Osteoblast (primary cell): ENCODE measurements at places on chromosomes 1 and 21.

- no peaks in the 10 kb centered on the region for H3K36me3 ChIP-seq
- no peaks in the 10 kb centered on the region for H3K4me1 ChIP-seq
- H3K4me3 ChIP-seq = no peak overlapping the region
- H3K27ac ChIP-seq = no peak overlapping the region
Measured at GRCh38 chr1:99704356-99704816, 58.5 kb downstream of the PALMD start.

GRCh38 chr1:151841141-151841540, 1.5 kb upstream of the C2CD4D start:
- no peak overlapping the region for H3K4me3 ChIP-seq
- peaks cover 48% of the 10 kb centered on the region for H3K27me3 ChIP-seq
- no peaks in the 10 kb centered on the region for H3K36me3 ChIP-seq
- H3K27ac ChIP-seq = no peak overlapping the region

DNA sequence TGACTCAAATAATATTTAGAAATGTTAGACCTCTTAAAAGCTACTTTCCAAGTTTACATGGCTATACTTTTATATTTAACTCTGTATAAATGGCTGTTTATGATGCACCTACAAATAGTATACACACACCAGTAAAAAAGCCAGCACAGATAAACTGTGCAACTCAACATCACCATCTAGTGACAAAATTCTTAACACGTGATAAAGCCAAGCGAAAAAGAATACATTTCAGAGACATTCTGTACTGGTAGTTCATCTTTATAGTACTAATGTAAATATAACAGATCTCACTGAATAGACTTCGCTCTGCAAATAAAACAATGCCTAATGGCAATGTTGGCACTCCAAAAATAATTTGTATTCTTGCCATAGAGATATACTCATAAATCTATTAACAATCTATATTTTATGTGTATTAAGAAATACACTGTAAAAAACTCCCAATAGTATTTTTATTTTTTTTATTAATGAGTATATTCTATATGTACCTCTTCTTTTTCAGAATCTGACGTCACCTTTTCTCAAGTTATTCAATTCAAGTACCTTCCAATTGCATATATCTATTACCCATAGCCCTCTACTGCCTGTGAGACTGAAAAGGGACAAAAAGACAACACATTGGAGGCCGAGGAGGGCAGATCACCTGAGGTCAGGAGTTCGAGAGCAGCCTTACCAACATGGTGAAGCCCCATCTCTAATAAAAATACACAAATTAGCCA, 100.2 kb downstream of the DPYD start:
- peaks cover 4% of the 10 kb centered on the region for H3K4me1 ChIP-seq
- no peaks in the 10 kb centered on the region for H3K27me3 ChIP-seq
- no peak overlapping the region for H3K27ac ChIP-seq
- no peak overlapping the region for H3K4me3 ChIP-seq
- H3K36me3 ChIP-seq = no peaks in the 10 kb centered on the region

DNA sequence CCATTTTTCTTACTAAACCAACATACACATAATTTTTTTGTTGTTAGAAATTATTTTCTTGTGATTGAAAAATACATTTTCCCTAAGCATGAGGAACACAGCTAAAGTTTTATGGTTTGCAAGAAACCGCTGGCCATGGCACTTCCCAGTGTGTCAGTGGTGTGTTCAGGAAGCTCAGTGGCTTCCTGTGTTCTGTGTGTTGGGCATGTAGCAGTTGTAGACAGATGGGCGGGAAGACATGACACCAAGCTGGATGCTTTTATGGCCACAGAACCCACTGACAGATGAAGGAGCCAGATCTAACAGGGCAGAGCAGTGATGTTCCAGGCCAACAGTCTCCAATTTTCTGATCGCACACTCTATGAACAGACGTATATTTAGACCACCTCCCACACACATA, 119.8 kb downstream of the GALNT2 start:
- DNase-seq = no peak
- H3K4me3 ChIP-seq = no peak overlapping the region
- H3K27me3 ChIP-seq = no peaks in the 10 kb centered on the region
- peaks cover 24% of the 10 kb centered on the region for H3K4me1 ChIP-seq
- no peak overlapping the region for H3K27ac ChIP-seq

- no peak overlapping the region for H3K4me3 ChIP-seq
- DNase-seq = no peak
- no peaks in the 10 kb centered on the region for H3K4me1 ChIP-seq
- no peaks in the 10 kb centered on the region for H3K36me3 ChIP-seq
- no peaks in the 10 kb centered on the region for H3K27me3 ChIP-seq
Measured at GRCh38 chr21:17201741-17202260, 311.0 kb upstream of the CXADR start.

GRCh38 chr1:110474444-110474843, 23.5 kb downstream of the PROK1 start:
- no peak overlapping the region for H3K4me3 ChIP-seq
- peaks cover 15% of the 10 kb centered on the region for H3K4me1 ChIP-seq
- no peaks in the 10 kb centered on the region for H3K27me3 ChIP-seq
- no peak for DNase-seq
- H3K27ac ChIP-seq = no peak overlapping the region
- H3K36me3 ChIP-seq = no peaks in the 10 kb centered on the region

DNA sequence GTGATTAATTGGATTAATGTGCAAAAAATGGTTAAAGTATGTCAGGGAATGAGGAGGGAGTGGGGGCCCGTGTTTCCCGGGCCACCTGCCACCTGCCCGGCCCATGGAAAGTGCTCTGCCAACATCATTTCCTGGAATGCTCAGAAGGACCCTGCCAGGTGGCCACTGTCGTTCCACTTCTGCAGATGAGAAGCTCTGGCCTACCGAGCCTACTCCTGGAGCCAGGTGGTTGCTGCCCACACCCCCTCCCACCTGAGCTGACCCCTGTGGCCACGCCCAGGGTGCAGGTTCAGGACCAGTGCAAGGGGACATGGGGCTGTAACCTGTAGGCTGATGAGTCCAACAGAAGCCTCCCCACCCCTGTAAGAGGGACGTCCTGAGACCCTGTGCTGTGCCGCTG, 99.7 kb downstream of the PRDM16 start:
- no peak for DNase-seq
- H3K27ac ChIP-seq = no peak overlapping the region
- H3K36me3 ChIP-seq = no peaks in the 10 kb centered on the region
- H3K27me3 ChIP-seq = no peaks in the 10 kb centered on the region

DNA sequence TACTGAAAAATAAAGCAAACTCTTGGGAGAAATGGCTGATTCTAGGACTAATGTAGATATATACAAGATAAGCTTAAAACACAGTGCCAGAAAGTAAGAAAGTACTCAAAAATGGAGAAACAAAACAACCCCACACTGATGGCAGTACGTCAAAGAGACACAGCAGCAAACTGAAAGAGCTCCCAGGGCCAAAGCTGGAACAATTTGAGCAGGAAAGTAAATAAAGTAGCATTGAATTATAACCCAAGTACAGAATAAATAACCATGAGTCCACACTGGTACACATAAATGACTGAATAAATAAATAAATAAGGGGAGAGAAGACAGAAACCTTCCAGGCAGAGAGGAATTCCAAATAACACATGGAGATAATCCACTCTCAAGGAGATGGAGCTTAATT, 120.9 kb downstream of the GLUL start:
- no peaks in the 10 kb centered on the region for H3K27me3 ChIP-seq
- no peak overlapping the region for H3K4me3 ChIP-seq
- no peak overlapping the region for H3K27ac ChIP-seq
- no peak for DNase-seq
- H3K4me1 ChIP-seq = no peaks in the 10 kb centered on the region

GRCh38 chr1:60757485-60757884, 324.9 kb upstream of the NFIA start:
- H3K4me3 ChIP-seq = no peak overlapping the region
- no peaks in the 10 kb centered on the region for H3K27me3 ChIP-seq
- H3K36me3 ChIP-seq = no peaks in the 10 kb centered on the region
- no peak overlapping the region for H3K27ac ChIP-seq
- DNase-seq = no peak

DNA sequence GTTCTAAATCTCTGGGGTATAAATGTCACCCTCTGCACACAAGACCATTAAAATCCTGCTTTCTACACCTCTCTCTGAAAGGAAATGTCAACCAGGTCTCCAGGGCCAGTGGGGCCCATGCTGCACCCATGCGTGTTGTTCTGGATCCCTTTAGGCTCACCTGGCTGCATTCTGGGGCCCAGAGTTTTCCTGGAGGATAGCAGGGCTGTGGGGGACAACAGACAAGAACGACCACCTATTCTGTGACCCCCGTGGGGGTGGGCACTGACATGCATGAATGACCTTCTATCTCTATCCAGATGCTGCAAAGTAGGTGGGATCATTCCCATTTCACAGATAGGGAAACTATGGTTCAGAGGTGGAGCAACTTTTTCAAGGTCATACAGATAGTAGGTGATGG, 41.6 kb downstream of the TNNT2 start:
- no peaks in the 10 kb centered on the region for H3K36me3 ChIP-seq
- DNase-seq = no peak
- no peak overlapping the region for H3K4me3 ChIP-seq

GRCh38 chr1:179297105-179297378, 3.4 kb downstream of the SOAT1 start:
- H3K4me1 ChIP-seq = peaks cover 7% of the 10 kb centered on the region
- no peak overlapping the region for H3K27ac ChIP-seq
- no peaks in the 10 kb centered on the region for H3K36me3 ChIP-seq
- no peak for DNase-seq

GRCh38 chr1:228515200-228515834, 28.1 kb downstream of the RNF187 start:
- peaks cover 19% of the 10 kb centered on the region for H3K27me3 ChIP-seq
- no peak overlapping the region for H3K27ac ChIP-seq

- H3K27me3 ChIP-seq = no peaks in the 10 kb centered on the region
- peaks cover 4% of the 10 kb centered on the region for H3K36me3 ChIP-seq
- no peak overlapping the region for H3K4me3 ChIP-seq
- DNase-seq = no peak
- H3K4me1 ChIP-seq = peaks cover 26% of the 10 kb centered on the region
Measured at GRCh38 chr1:37948166-37948565, 1.3 kb upstream of the INPP5B start.

GRCh38 chr1:229231754-229232119, 39.2 kb upstream of the RAB4A start:
- H3K27ac ChIP-seq = no peak overlapping the region
- no peak overlapping the region for H3K4me3 ChIP-seq
- no peak for DNase-seq
- H3K27me3 ChIP-seq = peaks cover 13% of the 10 kb centered on the region
- no peaks in the 10 kb centered on the region for H3K4me1 ChIP-seq
- H3K36me3 ChIP-seq = no peaks in the 10 kb centered on the region

GRCh38 chr1:8687039-8687438, 130.4 kb downstream of the RERE start:
- H3K27me3 ChIP-seq = no peaks in the 10 kb centered on the region
- H3K4me3 ChIP-seq = peak overlapping the region; percentile 41
- H3K4me1 ChIP-seq = peaks cover 11% of the 10 kb centered on the region
- peak overlapping the region; percentile 48 for H3K27ac ChIP-seq
- no peak for DNase-seq

- H3K27me3 ChIP-seq = no peaks in the 10 kb centered on the region
- H3K4me1 ChIP-seq = peaks cover 15% of the 10 kb centered on the region
- H3K36me3 ChIP-seq = no peaks in the 10 kb centered on the region
- H3K27ac ChIP-seq = no peak overlapping the region
- no peak overlapping the region for H3K4me3 ChIP-seq
Measured at GRCh38 chr1:65393928-65394327, 26.5 kb upstream of the LEPR start.

DNA sequence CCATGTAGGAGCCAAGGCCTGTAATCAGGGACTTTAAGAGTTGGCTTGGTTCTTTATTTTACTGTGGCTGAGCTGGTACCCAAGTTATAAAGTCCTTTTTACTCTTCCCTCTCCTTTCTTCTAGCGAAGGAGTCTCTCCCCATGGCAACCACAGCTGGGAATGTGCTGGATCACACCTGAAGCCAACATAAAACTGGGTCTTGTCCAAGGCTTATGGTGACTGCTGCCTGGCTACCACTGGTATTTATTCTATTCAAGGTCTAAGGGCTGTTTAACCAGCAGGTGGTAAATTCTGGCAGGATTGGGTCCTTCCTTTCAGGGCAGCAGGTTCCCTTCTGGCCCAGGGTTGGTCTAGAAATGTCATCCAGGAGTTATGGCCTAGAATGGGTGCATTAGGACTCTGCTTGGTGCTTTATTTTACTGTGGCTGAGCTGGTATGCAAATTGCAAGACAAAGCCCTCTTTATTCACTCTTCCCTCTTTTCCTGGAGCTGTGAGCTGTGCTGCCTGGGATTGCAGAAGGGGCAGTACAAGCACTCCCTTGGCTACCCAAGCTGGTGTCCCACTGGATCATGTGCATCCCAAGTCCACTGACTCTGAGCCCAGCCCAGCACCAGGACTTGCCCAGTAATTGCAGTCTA, 26.6 kb downstream of the SLC22A15 start:
- no peak overlapping the region for H3K4me3 ChIP-seq
- no peaks in the 10 kb centered on the region for H3K4me1 ChIP-seq
- no peak for DNase-seq
- H3K27me3 ChIP-seq = no peaks in the 10 kb centered on the region
- H3K36me3 ChIP-seq = no peaks in the 10 kb centered on the region
- H3K27ac ChIP-seq = no peak overlapping the region

DNA sequence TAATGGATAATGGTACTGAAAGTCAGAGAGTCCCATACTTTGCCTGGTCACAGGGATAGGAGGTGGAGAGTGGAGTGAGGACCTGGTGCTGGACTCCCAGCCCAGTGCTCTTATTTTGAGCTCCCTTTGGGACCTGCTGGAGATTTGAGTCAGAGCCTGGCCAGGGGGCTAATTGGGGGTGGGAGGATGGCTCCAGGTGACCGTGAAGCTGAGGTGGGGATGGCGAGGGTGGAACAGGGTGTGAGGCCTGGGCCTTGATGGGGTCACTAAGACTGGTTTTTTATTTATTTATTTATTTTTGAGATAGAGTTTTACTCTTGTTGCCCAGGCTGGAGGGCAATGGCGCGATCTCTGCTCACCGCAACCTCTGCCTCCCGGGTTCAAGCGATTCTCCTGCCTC, 17.8 kb downstream of the AMPD2 start:
- DNase-seq = no peak
- no peak overlapping the region for H3K27ac ChIP-seq
- H3K27me3 ChIP-seq = no peaks in the 10 kb centered on the region
- peaks cover 5% of the 10 kb centered on the region for H3K36me3 ChIP-seq

DNA sequence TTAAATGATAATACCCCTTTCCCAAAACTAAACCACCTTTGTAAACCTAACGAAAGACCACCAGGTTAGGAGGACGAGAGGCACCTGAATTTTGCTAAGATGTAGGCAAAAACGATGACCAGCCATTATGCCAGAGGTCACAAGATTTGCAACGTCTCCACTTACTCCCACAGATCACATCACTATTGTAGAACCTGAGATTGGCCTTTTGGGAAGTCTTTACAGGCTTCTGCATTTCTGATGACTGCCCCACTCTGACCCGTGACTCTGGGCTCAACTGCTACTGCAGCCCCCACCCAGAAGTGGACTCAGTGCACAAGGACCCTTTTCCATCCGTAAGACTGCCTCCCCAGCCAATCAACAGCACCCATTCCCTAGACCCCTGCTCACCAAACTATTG, 36.4 kb upstream of the COL6A2 start:
- no peaks in the 10 kb centered on the region for H3K36me3 ChIP-seq
- peak overlapping the region; percentile 99 for H3K27ac ChIP-seq
- H3K4me3 ChIP-seq = no peak overlapping the region
- peaks cover 52% of the 10 kb centered on the region for H3K4me1 ChIP-seq

GRCh38 chr1:11178021-11179015, 10.8 kb upstream of the ANGPTL7 start:
- H3K27me3 ChIP-seq = no peaks in the 10 kb centered on the region
- H3K27ac ChIP-seq = peak overlapping the region; percentile 31
- no peaks in the 10 kb centered on the region for H3K36me3 ChIP-seq
- peak; percentile 78 for DNase-seq
- peaks cover 48% of the 10 kb centered on the region for H3K4me1 ChIP-seq
- H3K4me3 ChIP-seq = peak overlapping the region; percentile 17

GRCh38 chr1:10698726-10699469, 97.5 kb downstream of the CASZ1 start:
- DNase-seq = no peak
- no peaks in the 10 kb centered on the region for H3K4me1 ChIP-seq
- H3K4me3 ChIP-seq = no peak overlapping the region
